ENCODE measurements at places on chromosomes 5 and 9. TPM values are rescaled to one million over a fixed set of nuclear protein-coding genes. Genes with fewer than 3 reads are reported as not detected.
A peak's percentile ranks its signal among the peaks of the same experiment; 100 is the strongest.

- DNase-seq: peak; percentile 78
Observed at GRCh38 chr5:83925321-83925954, 204.8 kb upstream of the HAPLN1 start.

DNA sequence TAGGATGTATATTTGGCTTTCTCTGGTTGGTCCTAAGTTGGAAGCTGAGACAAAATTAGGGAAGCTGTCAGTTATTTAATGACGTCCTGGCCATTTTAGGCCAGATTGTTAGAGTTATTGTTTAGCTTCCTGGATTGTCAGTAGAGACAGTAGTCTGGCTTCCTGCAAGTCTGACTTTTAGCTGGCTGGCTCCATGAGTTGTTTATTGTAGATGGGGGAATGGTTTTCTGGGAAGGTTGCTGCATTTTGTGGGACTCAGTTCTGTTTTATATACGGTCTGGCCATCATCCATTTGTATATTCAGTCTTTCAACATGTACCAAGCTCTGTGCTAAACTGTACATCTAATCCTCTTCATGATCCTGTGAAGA lies 68.3 kb downstream of the SGCD start:
- no peak for DNase-seq

GRCh38 chr9:109068764-109069163 lies 51.0 kb downstream of the TMEM245 start:
- DNase-seq: no peak

GRCh38 chr5:84032324-84032723 lies 311.7 kb upstream of the HAPLN1 start:
- DNase-seq: no peak

DNA sequence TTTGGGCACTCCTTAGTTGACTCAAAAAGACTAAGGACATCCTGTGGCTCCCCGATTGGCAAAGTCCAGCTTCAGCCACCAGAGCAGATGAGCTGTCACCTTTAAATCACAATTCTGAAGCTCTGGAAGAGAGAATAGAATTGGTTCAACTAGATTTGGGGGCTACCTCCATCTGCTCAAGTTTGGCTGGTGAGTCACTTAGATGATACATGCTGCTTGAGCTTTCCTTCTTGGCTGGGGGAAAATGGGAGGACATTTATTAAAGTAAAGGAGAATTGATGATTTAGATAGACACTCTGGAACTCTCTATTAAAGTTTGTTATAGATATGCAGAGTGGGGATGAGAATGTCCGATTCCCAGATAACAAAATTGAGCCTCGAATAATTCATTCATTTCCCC lies 30.0 kb upstream of the GRIA1 start:
- no peak for DNase-seq

DNA sequence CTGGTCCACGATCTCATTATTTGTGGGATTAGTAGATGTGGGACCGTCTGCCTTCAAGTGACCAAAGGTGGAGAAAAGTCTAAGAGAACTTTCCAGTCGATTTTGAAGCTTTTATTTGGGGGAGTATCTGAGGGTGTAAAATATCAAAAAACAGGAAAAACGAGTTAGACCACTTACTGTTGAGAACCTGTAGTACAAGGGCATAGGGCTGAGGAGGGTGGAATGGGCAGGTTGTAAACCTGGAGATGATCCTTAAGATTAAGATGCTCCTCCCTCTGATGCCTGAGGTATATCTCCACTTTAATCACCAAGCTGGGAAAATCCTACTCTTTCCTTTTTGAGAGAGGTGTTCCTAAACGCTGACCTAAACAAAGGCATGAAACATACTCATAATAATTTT lies 32.0 kb upstream of the GTF2H2C start:
- DNase-seq: no peak

The TNFSF8 gene
- total RNA-seq: not detected

The CIZ1 gene
- 19.8 TPM for total RNA-seq

The RLN2 gene
- total RNA-seq: not detected

The PCDHA9 gene
- not detected for total RNA-seq

The PPP1R2B gene
- total RNA-seq: 0.11 TPM

The ARHGEF28 gene
- 0.27 TPM for total RNA-seq

All from SK-MEL-5 (cell line).